Subcutaneous preadipocyte (primary cell): ENCODE measurements at places on chromosomes 4 and X. TPM values are rescaled to one million over a fixed set of nuclear protein-coding genes. Genes with fewer than 3 reads are reported as not detected.

Gene PCYT1B
- under 0.01 and 0.20 TPM in 2 replicates for total RNA-seq

Gene ENPEP
- 0.37 and 0.78 TPM in 2 replicates for total RNA-seq

Gene FRG2
- not detected in 2 replicates for total RNA-seq

Gene DSPP
- total RNA-seq, result not detected in 2 replicates

Gene CXCL10
- total RNA-seq, result under 0.01 TPM in 1 of 2 replicates, not detected in the other

Gene GATB
- 20.6 and 23.3 TPM in 2 replicates for total RNA-seq

Gene CT45A5
- total RNA-seq, result not detected in 2 replicates

Gene FSTL5
- total RNA-seq, result not detected in 2 replicates
